ENCODE measurements at places on chromosomes 16 and 17.

DNA sequence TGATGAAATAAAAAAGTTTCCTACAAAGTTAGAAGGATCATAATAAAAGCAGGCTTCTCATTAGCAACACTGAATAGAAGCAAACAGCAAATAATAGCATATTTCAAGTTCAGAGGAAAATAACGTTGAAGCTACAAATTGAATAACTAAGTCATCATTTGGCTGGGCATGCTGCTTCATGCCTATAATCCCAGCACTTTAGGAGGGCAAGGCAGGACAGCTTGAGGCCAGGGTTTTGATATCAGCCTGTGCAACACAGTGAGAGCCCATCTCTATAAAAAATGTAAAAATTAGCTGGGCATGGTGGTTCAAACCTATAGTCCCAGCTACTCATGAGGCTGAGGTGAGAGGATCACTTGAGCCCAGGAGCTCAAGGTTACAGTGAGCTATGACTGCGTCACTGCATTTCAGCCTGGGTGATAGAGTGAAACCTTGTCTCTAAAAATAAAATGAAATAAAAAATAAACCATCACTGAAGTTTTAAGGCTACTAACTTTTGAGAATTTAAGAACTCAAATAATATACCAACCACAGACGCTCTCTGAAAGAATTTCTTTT lies 25.5 kb downstream of the NCOR1 start:
- no peak for DNase-seq

- DNase-seq: no peak
These were observed 11.8 kb downstream of the CYB5B start for GRCh38 chr16:69435977-69436820.

- no peak for DNase-seq
These were observed 59.8 kb upstream of the RBFOX3 start for GRCh38 chr17:79670537-79671084.

GRCh38 chr16:85681255-85681654 lies 7.5 kb downstream of the GINS2 start:
- DNase-seq: no peak

GRCh38 chr17:63445954-63446752 lies at the start of gene CYB561:
TSS of gene CYB561 (minus strand) at chr17:63446306. CDS start at chr17:63437547, 8,759 bp downstream.
- DNase-seq: peak; percentile 52

DNA sequence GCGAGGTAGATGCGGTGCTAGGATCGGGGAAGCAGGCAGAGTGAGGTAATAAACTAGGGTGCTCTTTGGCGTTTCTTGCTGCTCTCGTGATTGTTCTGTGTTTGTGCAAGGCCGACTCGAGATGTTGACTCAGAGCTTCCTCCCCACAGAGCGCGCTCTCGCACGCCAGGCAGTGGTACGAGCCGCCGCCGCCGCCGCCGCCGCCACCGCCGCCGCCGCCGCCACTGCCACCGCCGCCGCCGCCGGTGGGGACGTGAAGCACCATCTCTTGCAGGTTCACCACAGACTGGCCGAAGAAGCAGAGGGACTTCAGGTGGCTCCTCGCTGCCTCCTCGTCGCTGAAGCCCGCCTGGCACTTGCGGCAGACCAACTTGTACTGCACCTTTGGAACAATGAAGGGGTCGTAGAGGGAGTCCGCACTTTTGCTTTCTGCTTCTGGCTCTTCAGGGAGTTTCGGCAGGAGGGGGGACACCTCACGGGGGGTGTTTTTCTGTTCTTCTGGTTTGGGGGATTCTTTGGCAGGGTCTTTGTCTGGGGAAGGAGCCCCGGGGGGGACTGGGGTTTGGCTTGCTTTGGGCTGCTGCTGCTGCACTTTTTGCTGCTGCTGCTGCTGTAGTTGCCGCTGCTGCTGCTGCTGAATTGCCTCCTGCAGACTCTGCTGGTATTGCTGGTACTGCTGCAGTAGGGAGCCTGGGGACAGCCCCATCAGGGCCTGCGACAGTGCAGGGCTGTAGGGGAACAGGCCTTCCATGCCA lies 260.2 kb downstream of the ZFHX3 start:
- peak; percentile 50 for DNase-seq

DNA sequence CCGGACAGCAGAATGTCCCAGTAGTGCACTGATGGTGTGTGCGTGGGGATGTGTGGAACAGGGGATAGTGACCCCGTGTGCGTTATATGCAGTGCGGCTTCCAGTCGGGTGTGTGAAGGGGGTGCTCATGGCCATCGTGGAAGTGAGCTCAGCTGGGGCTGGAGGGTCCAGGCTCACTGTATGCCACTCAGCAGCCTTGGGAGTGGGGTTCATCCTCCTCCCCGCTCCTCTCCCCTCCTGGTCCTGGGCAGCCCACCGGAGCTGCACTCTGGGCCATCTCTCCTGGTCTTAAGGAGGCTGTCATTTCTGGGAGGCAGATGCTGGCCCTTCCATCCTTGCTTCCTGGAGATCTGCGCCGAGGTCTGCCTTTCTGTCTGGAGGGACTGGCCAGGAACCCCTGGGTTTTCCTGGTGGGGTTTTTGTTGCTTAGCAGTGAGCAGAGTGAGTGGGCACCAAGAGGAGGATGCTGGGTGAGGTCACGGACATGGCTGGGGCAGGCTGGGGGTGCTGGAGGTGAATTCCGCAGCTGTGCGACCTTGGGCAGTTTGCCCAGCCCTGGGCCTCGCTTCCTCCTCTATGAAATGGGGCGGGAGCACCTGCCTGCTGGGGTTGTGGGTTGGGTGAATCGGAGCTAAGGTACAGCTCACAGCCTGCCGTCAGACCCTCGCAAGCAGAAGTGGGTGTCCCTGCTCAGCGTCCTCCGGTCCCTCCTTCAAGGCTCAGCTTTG lies 164.1 kb downstream of the SEC14L1 start:
- DNase-seq: no peak

- no peak for DNase-seq
These were observed 773 bp downstream of the SYNGR3 start for GRCh38 chr16:1990351-1991134.

DNA sequence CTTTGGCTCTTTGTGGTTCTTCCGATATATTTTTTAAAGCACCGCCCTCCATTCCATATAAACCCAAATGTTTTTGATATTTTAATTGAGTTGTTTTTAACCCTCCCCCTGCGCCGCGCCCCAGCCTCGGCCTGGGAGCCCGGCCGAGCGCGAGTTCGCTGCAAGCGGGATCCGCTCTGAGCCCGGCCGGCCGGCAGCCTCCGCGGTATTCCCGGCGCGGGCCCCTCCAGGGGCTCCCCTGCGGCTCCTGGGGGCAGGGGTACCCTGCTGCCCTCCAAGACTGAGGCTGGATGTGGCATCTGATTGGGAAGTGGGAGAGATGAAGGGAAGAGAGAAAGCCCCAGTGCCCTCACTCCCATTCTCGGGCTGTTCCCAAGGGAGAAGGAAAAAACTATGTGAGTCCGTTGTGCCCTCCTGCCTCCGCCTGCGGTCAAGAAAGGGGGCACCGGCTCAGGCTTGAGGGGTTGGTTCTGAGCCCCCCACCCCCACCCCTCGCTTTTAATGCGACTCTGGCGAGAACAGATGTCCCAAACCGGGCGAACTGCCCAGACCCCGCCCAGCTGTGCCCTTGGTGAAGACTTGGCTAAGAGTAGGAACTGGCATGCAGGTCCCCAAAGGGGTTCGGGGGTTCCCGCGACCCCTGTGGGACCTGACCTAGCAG lies 8.6 kb downstream of the NEUROD2 start:
- DNase-seq: no peak

- DNase-seq: no peak
These were observed 8.9 kb upstream of the C16orf74 start for GRCh38 chr16:85759631-85760419.

GRCh38 chr16:86219655-86220445 lies 290.5 kb upstream of the FOXF1 start:
- DNase-seq: no peak

- no peak for DNase-seq
These were observed 31.7 kb downstream of the SOCS1 start for GRCh38 chr16:11224096-11224893.

GRCh38 chr17:58415371-58416055 lies 1.8 kb downstream of the RNF43 start:
- no peak for DNase-seq

DNA sequence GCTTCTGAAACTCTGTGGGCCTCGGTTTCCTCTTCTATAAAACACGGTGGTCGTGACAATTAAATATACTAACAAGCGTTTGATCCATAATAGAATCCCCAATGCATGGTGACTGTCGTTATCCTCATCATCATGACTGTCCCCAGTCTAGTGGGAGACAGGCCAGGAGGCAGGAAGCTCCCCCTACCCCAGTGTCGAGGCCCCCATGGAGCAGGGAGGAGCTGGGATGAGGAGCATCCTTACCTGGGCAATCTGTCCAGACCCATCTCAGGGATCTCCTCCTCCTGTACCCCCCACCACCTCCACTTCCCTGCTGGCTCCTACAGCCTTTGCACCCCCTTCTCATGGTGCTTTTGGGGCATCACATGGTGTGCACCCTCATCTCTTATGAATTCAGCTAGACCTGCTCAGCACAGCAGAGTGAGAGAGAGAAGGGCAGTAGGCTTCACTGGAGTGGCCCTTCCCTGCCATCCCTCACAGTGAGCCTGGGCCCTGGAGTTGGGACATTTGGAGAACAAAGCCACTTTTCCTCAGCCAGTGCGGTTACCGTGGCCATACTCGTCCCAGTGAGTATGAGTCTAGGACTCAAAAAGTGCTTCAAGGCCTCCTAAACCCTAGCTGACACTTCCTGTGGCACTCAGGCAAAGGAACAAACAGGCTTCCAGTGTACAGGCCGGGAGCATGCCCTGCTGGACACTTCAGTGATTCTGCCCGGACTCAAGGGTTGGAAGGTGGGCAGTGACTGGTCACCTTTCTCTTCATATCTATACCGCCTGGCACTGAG lies 148.6 kb downstream of the CLEC16A start:
- no peak for DNase-seq

DNA sequence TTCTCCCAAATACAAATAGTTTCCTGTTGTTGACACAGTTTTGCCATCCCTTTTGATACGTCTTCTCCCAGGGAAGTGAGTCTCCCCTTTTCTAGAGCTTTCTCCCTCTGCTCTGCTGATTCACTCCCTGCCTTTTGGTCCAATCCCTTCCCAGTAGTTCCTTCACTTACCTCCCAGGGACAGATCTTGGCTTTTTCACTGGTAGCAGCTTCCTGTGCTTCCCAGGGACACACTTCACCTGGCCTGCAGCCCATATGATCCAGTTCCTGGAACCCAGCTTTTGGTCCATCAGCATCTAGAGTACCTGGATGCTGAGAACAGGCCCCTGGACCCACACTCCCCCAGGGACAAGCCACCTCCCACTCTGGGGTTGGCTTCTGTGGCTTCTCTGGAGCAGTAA lies 15.8 kb downstream of the GPR179 start:
- DNase-seq: no peak

GRCh38 chr17:43756201-43756600 lies 2.4 kb downstream of the SOST start:
- no peak for DNase-seq

- DNase-seq: no peak
These were observed 87.9 kb downstream of the CLEC16A start for GRCh38 chr16:11032000-11032921.

DNA sequence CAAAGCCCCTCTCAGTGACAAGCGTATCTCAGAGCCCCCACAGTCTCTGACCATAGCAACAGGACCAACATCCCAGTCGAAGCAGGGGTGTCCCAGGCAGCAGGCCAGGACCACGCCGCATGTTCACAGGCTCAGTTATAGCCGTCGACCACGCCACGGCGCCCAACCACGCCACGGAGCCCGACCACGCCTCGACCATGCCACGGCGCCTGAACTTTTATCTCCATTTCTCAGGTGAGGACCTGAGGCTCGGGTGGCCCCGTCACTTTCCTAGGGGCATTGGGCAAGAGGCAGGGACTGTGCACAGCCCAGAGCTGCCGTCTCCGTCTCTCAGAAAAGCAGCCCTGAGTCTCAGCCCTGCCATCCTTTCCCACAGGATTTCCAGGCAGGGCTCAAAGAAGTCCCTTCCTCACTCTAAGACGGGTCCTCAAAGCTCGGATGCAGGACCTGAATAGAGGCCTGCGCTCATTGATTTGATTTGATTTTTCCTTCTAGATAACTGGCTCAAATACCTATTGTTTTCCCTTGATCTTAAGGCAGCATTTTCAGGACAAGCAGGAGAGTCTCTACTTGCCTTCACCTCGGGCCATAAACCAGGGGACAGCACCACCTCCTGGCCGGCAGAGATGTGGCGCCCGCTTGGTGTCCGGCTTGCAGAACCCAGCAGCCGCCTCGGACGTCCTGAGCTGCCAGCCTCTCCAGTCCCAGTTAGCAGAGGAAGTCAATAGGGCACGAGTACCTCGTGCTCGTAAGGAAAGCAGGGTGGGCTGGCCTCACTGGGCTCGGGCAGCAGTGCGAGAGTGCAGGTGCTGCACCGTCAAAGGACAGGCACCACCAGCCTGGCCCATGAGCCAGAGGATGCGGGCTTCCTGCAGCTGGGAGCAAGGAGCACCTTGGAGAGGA lies 38.8 kb downstream of the C16orf95 start:
- peak; percentile 14 for DNase-seq

DNA sequence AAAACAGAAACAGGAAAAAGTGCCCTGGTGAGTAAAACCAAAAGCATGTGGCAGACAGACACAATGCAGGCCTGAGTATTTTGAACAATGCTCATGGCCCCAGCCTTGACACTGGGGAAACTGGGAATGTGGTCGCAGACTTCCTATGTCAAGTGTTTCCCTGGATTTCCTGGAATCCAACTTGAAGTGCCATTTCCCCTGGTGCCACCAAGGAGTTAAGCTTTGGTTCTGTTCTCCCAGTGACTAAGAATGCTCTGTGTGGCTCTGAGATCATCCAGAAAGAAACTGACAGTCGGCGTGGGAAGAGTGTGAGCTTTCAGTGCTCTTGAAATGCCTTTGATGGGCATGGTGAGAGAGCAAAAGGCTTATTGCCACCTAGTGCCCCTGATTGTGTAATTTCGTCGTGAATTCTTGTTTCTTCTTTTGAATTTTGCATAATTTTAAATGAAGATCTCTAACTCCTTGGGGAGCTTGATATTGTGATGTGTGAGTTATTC lies 96.0 kb downstream of the YPEL2 start:
- no peak for DNase-seq
